ENCODE measurements at places on chromosomes 6 and 20.

- DNase-seq: no peak
Observed at GRCh38 chr6:96811136-96811535, 26.1 kb downstream of the GPR63 start.

- no peak for DNase-seq
Observed at GRCh38 chr20:37119356-37120036, 23.7 kb upstream of the RBL1 start.

GRCh38 chr6:144782634-144783033, 497.5 kb downstream of the UTRN start:
- DNase-seq: no peak

DNA sequence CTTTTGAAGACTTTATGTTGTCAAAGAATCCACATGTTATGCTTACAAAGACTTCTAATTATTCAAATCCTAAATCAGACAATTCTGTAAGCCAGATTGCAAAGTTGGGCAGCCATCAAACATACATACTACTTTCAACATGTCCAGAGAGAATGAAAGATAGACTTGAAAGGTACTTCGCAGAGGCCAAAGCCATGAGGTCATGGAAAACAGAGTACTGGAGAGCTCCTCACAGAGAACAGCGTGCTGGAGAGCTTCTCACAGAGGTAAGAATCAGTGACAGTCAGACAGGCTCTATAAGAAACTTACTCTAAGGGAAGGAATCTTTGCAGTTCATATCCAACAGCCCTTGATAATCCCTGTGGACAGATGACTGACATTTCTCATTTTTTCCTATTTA, 400.2 kb downstream of the GJA1 start:
- no peak for DNase-seq

DNA sequence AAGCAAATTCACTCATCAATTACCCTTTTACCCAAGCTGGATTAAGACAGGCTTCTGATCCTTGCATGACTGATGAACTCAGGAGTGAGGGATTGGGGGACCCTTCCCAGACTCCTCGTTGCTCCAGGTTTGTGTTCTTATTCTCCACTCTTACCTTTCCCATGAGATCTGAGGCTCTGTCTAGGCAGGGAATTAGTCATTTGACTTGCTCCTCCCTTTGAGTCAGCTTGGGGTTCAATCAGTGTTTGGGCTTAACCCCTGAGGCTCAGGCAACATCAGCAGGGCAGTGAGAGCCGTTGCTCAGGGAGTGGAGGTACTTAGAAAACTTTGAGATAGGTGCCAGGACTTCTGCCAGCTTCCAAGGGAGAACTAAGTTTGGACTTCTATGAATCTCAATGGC, 20.7 kb upstream of the TOX2 start:
- no peak for DNase-seq

- DNase-seq: no peak
Observed at GRCh38 chr6:167089243-167090142, 33.4 kb upstream of the CCR6 start.

- DNase-seq: no peak
Observed at GRCh38 chr6:139580592-139581484, 206.4 kb upstream of the CITED2 start.

GRCh38 chr6:30676660-30677285, 4.0 kb upstream of the DHX16 start:
- DNase-seq: no peak

GRCh38 chr20:3890398-3890751, 1.2 kb downstream of the PANK2 start:
- DNase-seq: no peak

DNA sequence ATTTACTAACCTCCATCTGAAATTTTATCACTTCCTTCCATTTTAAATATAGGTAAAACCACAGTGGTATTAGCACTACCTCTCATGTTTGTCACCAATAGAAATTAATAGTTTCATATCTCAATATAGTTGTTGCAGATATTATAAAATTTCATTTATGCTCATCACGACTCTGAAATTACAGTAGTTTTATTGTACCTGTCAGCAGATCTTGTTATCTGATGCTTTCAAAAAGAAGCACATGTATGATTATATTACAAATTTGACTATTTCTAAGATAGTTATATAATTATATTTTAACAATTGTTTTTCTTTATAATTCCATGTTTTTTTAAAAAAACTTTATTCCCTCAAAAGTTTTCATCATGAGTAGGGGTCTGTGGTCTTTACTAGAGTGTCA, 4.8 kb downstream of the TAAR5 start:
- no peak for DNase-seq

- DNase-seq: peak; percentile 66
Observed at GRCh38 chr6:37021356-37022129, 16.1 kb downstream of the FGD2 start.

DNA sequence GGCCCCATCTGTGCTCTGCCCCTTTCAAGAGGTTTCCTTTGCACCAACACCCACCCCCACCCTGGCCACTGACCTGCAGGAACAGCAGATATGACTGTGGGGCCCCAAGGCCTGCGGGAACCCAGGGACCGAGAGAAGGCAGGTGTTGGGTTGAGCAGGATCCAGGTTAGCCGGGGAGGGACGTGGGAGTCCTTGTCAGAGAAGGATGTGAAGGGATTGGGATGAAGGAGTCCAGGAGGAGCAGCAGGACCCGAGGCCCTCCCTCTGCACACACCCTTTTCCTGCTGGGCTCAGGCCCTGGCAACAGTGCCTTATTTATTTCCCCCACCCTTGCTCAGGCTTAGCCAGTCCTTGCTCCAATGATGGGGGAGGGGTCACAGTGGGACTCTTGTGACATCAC, 193.0 kb upstream of the PROKR2 start:
- no peak for DNase-seq

DNA sequence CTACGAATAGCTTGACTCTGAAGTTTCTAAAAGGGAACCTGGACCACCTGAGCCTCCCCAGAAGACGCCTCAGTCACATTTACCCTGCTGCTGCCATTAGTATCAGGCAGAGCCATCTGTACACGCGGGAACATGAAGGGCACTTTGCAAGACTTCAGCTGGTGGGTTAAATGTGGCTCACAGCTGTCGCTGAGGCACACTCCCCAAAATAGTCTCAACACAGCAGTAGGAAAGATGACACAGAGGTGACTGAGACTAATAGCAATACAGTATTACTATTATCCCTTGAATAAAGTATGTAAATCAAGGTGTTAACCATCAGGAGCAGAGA, 29.0 kb downstream of the PSMB1 start:
- DNase-seq: no peak

GRCh38 chr20:58481481-58482021, 33.6 kb downstream of the APCDD1L start:
- peak; percentile 44 for DNase-seq

- DNase-seq: no peak
Observed at GRCh38 chr6:135360222-135360621, 137.3 kb downstream of the AHI1 start.

DNA sequence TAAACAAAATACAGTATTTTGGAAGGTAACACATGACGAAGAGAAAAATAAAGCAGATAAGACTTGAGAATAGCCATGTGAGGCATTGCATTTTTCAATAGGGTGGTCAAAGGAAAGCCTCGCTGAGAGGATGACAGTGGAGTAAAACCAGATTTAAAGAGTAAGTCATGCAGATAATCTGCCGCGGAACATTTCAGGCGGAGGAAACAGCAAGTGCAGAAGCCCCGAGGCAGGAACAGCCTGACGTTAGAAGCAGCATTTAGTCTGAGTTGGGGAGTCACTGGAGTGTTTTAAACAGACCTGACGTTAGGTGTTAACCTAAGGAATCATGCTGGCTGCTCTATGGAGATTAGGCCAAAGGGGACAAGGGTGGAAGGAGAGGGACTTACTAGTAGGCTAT, 65.0 kb upstream of the VSTM2L start:
- no peak for DNase-seq

DNA sequence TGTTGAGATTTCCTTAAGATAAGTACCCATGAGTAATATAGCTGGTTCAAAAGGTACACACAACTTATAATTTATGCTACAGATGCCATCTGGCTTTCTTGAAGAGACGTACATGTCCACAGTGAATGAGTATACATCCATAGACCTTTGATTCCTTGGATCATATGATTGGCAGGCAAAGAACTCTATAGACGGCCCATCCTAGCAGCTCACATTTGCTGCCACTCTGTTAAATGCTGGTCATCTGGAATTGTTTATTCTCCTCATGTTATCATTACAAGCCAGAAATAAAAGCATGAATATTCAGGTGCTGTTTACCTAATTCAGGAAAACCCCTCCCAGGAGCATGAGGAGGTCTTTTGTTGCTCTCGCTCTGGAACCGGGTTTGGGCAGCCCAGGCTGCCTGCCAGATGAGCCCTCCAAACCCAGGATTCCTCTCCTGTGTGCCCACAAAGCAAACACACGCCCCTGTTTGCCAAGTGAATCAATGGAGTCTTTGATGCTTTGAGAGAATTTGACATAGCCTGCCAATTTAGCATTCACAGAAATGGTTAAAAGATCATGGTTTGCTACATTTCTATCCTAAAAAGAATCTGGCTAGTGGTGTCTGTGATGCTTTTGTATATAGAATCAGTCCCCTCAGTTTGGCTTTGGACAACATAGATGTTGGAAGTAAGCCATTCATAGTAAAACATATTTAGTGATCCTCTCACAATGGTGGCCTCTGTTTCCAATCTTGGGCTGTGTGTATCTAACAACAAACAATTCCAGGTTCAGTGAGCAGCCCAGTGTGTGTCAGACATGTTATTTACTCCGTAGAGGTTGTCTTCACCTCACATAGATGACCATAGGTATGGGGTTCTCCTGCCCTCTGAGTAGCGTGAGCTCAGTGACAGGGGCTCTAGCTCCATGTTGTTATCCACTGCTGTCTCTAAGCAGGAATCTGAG, 17.5 kb upstream of the PLCG1 start:
- DNase-seq: no peak

DNA sequence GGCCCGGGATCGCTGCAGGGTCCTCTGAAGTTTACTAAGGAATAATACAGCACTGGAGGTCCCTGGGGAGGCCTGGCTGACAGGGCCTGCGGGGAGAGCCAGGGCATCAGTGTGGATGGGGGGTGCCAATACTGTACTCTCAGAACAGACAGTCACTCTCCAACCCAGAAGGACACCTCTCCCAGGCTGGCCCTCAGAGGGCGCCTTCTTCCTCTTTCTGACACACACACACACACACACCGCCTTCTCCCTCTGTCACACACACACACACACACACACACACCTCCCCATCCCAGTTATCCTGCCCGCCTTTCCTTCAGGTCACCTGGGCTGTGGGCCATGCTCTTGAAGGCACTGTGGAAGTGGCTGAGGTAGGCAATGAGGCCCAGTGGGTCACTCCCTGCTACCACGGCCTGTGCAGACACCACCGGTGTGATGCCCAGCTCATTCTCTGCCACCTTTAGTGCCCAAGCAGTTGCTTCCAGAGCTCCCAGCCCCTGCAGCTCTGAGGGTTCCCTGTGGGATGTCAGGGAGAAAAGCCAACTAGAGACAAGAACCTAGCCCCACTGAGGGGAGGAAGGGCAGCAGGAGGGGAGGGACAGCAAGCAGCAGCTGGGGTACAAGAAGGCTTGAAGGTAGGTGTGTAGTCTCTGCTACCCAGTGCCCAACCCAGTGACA, 7.5 kb downstream of the SMPD2 start:
- DNase-seq: no peak

- DNase-seq: no peak
Observed at GRCh38 chr6:147621263-147621662, 112.8 kb downstream of the SAMD5 start.

DNA sequence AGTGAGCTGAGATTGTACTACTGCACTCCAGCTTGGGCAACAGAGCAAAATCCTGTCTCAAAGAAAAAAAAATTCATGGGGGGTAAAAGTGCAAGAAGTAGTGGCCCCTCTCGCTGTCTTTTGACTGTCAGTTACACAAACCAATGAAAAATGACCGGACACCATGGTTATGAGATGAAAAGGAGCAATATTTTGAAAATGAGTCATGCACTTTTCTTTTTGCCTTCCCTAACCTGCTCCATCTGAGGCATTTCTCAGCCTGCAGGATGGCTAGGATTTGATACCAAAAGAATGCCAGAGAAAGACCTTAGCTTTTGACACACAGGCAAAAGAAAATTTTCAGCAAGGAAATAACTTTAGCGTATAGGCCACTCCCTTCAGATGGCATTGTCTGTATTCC, 181.7 kb upstream of the ARID1B start:
- DNase-seq: no peak

- DNase-seq: no peak
Observed at GRCh38 chr6:56279331-56280080, 32.1 kb upstream of the COL21A1 start.

- no peak for DNase-seq
Observed at GRCh38 chr6:52552278-52552643, 24.6 kb downstream of the TRAM2 start.

GRCh38 chr20:51469578-51470498, 72.7 kb downstream of the NFATC2 start:
- no peak for DNase-seq

- peak; percentile 82 for DNase-seq
Observed at GRCh38 chr20:23349338-23350195, 1.0 kb upstream of the NXT1 start.

DNA sequence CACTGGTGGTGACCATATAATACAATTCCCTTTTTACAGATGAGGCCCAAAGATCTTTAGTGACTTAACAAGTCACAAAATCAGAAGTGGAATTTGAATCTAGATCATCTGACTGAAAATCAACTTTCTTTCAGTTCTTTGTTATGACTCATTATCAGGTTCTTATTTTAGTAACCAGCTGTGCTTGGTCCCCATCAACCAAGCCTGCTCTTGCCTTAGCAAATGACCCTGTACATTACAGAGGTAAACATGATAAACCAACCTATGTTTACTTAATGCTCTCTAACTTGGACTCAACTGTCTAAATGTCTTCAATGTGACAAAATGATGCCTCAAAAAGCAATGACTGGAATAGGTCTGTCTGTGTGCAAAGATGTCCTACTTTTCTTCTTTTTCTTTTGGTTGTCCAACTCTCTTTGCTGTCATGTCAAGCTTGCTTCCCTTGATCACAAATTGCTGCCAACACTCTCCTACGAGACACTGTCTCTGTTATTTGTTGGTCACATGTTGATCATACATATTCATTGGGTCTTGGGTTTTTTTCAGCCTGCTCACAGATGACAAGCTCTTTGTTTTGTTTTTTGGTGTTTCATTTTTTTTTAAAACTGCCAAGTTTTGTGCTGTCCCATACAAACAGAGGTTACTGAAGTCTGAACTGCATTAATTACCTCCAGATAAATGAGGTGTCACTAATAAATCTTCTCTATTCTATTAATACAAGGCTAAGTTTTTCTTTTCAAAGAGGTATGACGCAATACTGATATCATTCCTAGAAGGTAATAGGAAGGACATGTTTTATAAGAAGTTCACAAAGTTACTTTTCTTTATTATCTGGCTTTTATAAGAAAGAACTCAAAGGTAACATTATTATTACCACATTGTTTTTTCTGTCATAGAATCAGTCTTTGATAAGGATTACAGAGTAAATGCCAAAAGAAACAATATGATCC, 62.2 kb upstream of the PLN start:
- DNase-seq: no peak

GRCh38 chr6:34205466-34205865, 31.2 kb upstream of the HMGA1 start:
- no peak for DNase-seq

- no peak for DNase-seq
Observed at GRCh38 chr6:31094389-31094881, 17.9 kb downstream of the C6orf15 start.

GRCh38 chr6:107563694-107564588, 74.0 kb downstream of the SOBP start:
- no peak for DNase-seq
